ENCODE measurements at places on chromosomes 16 and 17. TPM values are rescaled to one million over a fixed set of nuclear protein-coding genes. Genes with fewer than 3 reads are reported as not detected.
A peak's percentile ranks its signal among the peaks of the same experiment; 100 is the strongest.

DNA sequence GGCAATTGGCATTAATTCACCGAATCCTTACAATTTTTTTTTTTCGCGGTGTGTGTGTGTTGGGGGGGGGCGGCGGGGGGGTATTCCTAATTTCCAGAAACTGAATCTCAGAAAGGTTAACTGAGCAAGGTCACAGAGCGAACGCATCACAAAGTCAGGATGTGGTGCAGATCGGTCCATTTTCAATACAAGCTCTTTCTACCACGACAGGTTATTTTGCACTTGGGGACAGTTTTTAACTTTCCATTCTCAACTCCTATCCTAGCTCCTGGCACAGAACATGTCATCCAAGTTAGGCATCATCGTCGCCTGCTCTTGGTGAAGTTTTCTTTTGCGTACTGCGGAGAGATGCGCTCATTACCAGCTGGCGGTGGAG lies 15.4 kb upstream of the ERN1 start:
- no peak for DNase-seq

DNA sequence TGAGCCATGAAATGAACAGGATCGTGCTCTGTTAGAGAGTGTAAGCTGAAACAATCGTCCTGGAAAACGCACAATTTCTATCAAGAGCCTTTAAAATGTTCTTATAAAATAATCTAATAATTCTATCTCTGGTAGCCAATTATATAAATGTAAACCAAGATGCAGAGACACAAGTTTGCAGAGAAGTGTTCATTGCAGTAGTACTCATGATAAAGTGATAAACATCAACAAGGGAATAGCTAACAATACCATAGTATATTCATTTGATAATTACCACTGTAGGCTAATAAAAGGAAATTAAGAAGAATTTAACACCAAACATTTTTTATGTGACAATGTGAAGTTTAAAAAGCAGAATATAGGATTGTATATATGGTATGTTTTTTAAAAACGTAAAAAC lies 12.4 kb downstream of the NACA2 start:
- DNase-seq = no peak

DNA sequence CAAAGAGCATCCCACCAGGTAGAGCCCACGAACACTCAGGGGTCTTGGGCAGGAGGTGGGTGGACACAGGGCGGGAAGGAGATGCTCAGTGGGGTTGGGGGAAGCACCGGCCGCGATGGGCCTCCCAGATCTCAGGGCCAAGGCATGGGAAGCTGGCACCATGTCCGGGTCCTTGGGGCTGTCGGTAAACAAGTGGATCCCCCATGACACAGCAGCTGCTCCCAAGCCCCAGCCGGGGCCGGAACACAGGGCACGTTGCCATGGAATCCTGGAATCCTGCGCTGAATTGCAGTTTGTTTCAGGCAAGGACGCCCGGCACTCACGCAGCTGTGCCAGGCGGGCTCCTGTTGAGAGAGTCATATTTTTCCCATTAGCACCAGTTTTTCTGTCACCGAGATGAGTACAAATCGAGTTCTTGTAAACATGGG lies 23.0 kb upstream of the CHMP6 start:
- DNase-seq = no peak

The PERCC1 gene
- polyA plus RNA-seq = not detected

- no peak for DNase-seq
These were observed 30.8 kb downstream of the AXIN2 start for GRCh38 chr17:65530523-65531255.

GRCh38 chr16:3401719-3402397 lies 843 bp downstream of the ZNF174 start:
- DNase-seq = no peak

DNA sequence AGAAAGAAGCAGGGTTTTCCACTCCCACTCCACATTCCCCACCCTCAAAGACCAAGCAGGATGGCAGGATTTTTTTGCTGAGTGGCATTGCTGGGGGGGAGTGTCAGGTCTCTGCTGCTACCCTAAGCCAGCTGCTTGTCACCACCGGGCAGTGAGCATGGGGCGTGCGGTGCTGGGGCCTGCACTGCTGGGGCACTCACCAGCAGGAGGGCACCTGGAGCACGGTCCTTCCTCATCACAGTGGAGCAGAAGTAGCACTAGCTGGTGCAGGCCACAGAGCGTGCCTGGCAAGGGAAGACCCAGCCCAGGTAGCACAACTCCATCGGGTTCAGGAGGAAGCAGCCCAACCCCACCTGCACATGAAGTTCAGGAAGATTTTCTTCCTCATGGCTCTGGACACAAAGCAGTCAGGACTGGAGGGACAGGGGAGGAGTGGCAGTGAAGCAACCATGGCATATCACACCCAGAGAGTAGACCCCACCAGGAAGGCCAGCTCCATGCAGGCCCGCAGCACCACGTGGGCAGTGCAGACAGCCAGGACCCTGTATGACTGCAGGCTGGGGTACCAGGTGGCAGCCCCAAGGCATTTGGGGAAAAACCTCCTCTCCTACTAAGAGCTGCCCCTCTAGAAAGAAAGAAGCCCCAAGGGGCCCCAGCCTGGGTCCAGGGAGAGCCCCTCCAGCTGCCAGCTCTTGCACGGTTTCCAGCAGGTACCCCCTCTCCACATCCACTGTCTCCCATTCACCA lies 16.7 kb upstream of the MYO18A start:
- no peak for DNase-seq

- no peak for DNase-seq
These were observed 1.0 kb downstream of the ZNF319 start for GRCh38 chr16:57999366-57999970.

DNA sequence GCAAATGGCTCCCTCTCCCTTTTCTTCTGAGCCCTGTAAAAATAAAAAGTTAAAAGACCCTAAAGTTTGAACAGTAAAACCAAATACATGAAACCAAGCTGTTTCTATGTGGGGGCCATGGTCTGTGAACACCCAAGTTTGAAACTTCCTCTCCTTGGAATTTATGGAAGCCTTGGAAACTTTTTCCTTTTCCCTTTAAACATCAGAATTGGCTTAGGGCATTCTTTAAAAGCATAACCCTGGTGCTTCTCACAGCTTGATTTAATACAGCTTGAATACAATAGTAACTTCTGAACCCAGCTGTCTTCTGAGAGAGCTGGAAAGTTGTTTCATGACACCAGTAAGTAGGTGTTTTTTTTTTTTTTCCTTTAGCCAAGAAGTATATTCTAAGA lies 26.5 kb downstream of the NKD1 start:
- peak; percentile 43 for DNase-seq

- peak; percentile 5 for DNase-seq
These were observed 23.5 kb downstream of the CACNG1 start for GRCh38 chr17:67067571-67068482.

The KRTAP1-4 gene
- polyA plus RNA-seq = not detected

DNA sequence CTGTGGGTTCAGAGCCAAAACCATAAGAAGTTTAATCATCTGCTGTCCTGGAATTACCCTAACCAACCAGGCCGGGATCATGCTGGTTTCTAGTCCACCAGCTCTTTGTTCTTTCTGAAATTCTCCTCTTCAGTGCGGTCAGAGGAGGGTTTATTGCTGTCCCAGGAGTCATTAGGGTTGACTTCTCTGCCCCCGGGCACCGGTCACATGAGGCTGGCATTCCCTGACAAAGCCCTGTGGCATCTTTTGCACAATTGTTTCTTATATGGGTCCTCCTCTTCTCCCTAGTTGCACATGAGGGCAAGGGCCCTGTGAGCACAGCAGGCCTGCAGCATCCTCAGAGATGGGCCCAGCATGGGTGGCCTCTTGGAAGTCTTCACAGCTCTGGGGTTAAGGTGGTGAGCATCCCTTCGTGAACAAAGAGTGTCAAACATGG lies 243.9 kb downstream of the IRF8 start:
- DNase-seq = no peak

DNA sequence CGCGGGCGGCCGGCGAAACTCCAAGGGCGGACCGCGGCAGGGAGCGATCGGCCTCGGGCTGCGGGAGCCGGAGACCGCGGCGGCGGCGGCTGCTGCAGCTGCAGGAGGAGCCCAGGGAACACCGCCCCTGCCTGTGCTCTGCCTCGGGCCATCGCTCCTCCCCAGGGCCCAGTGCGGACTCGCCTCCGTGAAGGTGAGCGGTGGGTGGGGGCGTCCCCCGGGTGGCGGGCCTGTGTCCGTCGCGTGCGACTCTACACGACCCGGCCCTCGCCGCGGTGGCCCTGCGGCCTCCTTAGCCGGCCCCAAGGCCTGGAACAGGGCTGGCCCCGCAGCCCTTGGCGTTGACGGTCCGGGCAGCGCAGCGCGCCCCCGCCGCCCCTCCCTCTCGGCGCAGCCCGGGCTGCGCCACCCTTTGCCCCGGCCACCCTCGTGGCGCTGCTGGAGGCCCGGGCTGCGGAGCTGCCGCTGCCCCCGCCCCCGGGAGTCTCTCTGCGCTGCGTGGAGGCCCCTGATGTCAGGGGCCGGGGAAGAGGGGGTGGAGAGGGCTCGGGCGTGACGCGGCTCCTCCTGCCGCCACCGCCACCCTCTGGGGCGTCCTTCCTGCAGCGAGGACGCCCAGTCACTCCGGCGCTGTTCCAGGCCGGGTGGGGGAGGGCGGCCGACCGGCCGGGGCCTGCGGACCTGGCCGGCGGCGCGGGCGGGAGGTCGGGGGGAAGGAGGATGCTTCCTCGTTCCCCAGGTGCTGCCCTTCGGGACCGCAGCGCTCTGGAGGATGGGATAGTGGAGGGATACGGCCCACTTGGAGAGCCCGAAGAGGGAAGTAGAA lies 485 bp downstream of the DYNLL2 start:
- no peak for DNase-seq

- no peak for DNase-seq
These were observed 345.8 kb downstream of the SOX9 start for GRCh38 chr17:72466606-72467005.

- DNase-seq = no peak
These were observed 2.9 kb upstream of the KRT16 start for GRCh38 chr17:41615454-41615853.

The NATD1 gene
- polyA plus RNA-seq = 13.8 TPM

DNA sequence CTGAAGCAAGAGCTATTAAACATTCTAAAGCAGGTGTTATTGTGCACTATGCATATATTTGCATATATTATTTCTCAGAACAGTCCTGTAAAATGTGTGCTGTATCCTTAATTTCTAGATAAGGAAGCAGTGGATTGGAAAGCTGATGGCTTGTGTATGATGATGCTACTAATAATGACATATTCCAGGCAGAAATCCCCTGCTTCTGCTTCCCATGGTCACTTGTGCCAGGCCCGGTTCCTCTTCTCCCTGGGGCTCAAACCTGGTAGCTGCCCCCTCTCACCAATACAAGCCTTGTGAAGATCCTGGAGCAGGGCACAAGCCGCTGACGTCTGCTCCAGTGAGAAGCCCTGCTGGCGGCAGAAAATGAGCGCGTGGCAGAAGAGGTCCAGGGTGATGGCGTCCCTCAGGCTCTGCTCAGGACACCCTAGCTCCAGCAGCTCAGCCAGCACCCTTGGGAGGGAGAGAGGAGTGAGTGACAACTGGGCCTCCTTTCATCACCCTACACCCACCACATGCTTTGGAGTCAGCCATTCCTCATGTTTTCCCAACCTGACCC lies 1.8 kb downstream of the CFAP119 start:
- DNase-seq = no peak

GRCh38 chr16:73846007-73846330 lies 450.6 kb upstream of the PSMD7 start:
- DNase-seq = no peak

- no peak for DNase-seq
These were observed 168.3 kb downstream of the LGALS9B start for GRCh38 chr17:20299013-20299412.

The SLC2A4 gene
- 2.9 TPM for polyA plus RNA-seq

GRCh38 chr17:66564992-66565465 lies 262.6 kb downstream of the PRKCA start:
- no peak for DNase-seq

The FAM20A gene
- polyA plus RNA-seq = 8.7 TPM

The SDR42E2 gene
- polyA plus RNA-seq = 0.13 TPM

The COL1A1 gene
- polyA plus RNA-seq = 919 TPM

- no peak for DNase-seq
These were observed 20.4 kb downstream of the GAS7 start for GRCh38 chr17:10177913-10178505.

DNA sequence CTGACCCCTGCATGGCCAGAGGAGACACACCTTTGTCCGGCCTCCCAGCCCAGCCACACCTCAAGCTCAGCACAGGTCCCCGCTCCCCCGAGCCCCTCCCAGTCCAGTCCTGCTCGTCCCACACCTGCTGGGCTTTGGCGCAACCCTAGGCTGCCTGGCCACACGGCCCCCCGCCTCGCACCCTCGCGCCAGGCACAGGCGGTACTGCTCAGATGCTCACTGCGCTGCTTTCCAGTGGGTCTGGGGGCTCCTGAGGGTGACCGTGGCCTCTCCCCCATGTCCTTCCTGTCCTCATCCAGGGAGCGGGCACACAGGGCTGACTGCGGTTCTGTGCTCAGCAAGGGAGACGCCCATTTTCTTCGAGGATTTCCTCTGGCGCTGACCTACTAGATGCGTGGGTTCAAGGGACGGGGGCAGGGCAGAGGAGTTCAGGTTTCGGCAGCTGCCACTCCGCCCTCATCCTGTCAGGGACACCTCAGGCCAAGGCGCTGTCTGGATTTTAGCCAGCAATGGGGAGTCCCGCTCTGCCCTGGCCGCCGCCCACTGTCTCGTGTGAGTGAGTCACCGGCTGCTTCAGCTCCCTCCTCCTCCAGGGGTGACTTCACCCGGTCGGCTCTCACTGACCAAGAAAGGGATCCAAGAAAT lies 118.0 kb upstream of the ZNF469 start:
- DNase-seq = no peak

The KRT222 gene
- 0.09 TPM for polyA plus RNA-seq

DNA sequence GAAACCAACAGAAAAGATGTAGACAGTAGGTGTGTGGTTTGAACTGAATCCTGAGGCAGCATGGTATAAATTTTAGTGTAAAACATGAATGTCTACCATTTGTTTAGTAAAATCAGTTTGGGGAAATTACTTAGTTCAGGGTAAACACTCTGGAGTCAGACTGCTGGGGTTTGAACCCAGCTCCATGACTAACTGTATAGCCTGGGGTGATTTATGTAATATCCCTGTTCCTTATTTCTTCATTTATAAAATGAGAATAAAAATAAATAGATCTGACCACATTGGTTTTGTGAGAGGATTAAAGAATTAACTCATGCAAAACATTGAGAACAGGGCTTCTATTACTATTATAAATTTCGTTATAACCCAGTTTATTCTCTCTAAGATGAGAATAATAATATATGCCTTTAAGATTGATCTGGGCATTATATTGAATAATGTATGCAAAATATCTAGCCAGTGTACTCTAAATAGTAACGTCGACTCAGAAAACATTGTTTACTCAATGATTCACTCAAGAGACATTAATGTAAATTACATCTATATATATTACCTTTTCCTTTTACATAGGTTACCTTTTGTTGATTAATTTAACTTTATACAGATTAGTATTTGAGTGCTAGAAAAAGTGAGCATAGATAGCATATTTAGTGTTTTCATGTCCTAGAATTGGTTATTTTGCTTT lies 120.6 kb upstream of the KCNJ16 start:
- DNase-seq = no peak
